ENCODE measurements at places on chromosomes 5 and 9. TPM values are rescaled to one million over a fixed set of nuclear protein-coding genes. Genes with fewer than 3 reads are reported as not detected.

The SMIM33 gene
- not detected for total RNA-seq

The NME5 gene
- 1.9 TPM for total RNA-seq

- DNase-seq, result no peak
Measured at GRCh38 chr5:107271682-107272350, 398.9 kb downstream of the EFNA5 start.

DNA sequence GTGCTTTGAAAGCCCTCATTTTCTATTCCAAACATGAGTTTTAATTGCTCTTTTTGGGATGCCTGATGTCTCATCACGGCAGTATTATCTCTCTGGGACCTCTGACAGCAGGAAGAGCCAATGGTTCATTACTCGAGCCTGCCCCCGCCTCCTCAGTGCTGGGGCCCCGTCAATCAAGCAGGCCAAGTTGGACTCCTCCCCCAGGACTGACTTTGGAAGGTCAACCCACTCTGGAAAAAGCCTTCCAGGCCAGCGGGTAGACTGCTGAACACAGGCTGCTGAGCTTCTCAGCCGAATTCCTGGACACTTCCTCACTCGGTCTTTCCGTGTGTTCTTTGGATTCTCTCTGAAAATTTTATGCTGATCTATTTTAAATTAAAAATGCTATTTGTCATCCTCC, 9.5 kb upstream of the BARHL1 start:
- DNase-seq, result no peak

GRCh38 chr5:26419987-26420386, 618.4 kb downstream of the CDH9 start:
- no peak for DNase-seq

DNA sequence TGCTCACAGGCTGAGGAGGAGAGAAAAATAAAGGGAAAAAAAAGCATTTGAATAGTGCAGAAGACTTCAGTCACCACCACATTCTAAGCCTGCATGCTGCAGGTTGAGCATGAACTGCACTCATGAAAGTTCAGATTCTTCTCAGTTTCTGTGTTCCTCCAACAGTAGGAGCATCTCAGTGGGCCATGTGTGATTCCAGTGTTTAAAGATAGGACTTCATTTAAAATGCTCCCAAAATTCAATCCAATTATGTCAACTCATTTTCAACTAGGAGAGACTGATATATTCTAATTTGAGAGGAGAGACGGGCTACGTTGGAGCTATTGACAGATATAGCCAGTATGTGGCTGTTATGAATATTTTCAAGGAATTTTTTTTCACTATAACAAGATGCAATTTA, 186.8 kb downstream of the HCN1 start:
- no peak for DNase-seq

GRCh38 chr9:123544007-123544827, 188.2 kb downstream of the CRB2 start:
- DNase-seq, result peak; percentile 15

GRCh38 chr9:72599874-72600534, 78.6 kb downstream of the TMC1 start:
- no peak for DNase-seq

GRCh38 chr5:172939611-172940267, 19.5 kb upstream of the RPL26L1 start:
- DNase-seq, result no peak

DNA sequence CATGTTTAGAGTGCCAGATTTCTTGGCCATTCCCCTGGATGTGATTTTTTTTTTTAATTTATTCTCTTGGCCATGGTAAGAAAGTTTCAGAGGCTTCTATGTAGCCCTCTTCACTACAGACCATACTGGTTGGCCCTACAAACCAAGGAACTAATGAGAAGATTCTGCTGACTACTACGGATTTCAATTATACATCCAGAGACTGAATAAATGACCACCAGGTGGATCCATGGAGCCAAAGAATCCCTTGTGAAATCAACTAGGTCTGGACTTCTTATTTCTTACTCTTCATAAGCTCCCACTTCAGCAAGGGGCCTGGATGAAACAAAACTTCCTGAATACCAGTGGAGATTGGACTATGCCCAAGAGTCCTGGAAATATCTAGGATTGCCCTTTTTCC, 27.6 kb downstream of the ZNF622 start:
- no peak for DNase-seq

All from PC-9 (cell line).